Stimulated activated CD8-positive, alpha-beta memory T cell treated with anti-CD3 and anti-CD28 coated beads, Interleukin-12 subunit alpha, Interleukin-12 subunit beta, amount 100 ng/mL, for 4 hours (primary cell): ENCODE measurements at places on chromosomes 4 and X.

GRCh38 chr4:3317011-3317655 is 24.3 kb downstream of the RGS12 start:
- DNase-seq, result no peak

GRCh38 chrX:42597481-42597880 is 180.5 kb downstream of the PPP1R2C start:
- no peak for DNase-seq

DNA sequence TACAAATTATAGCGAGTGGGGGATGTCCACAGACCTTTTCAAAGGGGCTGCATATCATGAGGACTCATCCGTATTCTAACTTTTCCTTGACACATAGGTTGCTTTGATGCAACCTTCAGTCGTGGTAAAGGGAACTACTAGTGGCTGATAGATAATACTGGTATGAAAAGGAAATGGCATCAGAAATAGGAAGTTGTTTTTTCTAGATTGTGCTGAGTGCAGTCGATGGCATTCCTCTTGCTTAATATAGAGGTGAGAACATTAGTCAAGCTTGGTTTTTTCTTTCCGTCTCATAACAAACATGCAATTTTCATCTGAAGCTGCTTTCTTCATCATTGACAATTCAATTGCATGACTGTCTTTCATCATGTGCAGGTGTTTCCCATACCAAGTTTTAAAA is 16.6 kb downstream of the ENPEP start:
- DNase-seq, result no peak

DNA sequence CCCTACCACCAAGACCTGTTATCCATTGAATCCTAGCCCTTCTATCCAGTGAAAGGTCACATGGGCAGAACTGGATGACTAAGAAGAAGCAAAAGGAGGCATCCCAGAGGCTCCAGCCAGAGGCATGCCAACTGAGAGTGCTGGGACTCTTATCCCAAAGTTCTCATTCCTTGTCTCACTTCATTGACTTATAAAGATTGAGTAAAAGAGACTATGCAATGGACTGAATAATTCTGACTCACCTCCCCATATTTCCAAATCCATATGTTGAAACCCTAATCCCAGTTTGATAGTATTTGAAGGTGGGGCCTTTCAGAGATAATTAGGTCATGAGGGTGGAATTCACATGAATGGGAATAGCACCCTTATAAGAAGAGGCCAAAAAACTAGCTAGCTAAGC is 131.4 kb downstream of the COL25A1 start:
- DNase-seq, result no peak

DNA sequence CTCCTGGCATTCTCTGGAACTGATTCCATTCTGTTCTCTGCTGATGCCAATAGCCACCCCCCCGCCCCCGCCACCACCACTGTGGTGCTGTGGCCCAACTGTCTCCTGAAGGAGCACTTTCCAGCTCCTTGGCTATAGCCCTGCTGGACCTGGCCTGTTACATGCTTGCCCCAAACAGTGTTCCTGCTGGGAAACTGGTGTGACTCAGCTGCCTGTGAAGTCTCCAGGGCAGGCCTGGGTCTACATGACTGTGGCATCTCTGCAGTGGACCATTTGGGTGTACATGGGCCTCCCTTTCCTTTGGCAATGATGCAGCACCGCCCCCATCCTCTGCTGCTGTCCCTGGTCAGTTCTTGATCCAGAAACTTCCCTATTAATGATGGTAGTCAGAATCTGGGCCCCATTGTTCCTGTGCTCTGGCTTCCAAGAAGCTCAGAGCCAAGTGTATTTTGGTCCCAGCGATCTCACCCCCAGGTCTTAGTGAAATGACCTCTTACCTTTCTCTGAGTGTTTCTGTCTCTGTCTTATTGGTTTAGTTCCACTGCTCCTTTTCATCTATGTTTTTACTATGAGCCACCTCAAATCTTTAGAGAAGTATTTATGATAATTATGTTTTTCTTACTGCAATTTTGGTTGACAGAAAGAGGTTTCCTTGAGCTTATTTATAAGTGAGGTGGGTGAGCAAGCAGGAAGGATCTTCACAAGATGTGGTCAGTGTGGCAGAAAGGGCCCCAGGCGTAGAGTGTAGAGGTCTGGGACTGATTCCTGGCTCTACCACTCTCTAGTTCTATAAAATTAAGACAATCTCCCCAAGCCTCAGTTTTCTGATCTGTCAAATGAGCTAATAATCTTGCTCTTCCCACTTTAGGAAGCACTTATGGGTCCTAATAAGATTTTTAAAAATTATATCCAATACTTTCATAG is 210.7 kb upstream of the EOLA2 start:
- no peak for DNase-seq

GRCh38 chr4:23782778-23783437 is 106.9 kb downstream of the PPARGC1A start:
- DNase-seq, result no peak

DNA sequence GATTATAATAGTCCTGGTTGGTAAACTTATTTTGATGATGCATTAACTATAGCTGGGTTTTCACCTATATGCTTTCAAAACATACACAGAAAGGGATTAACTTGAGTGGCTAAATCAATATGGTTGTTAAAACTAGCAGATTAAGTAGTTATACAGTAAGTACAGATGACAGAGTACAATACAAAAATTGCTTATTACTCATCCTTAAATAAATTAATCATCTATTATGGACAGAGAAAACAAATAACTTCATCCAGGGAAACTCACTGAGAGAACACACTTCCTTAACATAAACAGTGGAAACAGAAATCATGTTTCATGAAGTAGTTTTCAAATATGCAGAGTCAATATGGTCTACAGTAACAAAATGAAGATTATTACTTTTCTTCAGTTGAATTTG is 133.4 kb downstream of the AREG start:
- no peak for DNase-seq

DNA sequence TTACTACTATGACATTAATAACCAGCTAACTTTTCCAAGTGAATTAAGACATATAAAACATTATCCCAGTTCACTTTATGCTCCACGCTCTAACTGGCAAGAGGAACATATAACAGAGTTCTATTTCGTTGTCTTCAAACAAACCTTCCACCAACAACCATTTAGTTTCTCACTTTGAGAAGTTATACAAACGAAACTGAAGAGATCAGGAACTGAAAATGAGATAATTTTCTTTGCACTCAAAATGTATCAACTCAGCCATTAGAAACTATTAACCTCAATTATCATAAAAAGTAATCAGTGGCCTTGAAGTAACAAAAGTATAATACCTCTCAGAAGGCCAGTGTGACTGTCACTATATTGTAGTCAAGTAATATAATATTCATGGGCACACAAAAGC is 70.1 kb downstream of the CHM start:
- no peak for DNase-seq
